ENCODE measurements at places on chromosomes 1 and 21.

GRCh38 chr1:201100169-201100930 is 11.9 kb downstream of the CACNA1S start:
- no peak for DNase-seq

- DNase-seq: no peak
Observed at GRCh38 chr1:205451202-205451601, 4.6 kb downstream of the BLACAT1 start.

DNA sequence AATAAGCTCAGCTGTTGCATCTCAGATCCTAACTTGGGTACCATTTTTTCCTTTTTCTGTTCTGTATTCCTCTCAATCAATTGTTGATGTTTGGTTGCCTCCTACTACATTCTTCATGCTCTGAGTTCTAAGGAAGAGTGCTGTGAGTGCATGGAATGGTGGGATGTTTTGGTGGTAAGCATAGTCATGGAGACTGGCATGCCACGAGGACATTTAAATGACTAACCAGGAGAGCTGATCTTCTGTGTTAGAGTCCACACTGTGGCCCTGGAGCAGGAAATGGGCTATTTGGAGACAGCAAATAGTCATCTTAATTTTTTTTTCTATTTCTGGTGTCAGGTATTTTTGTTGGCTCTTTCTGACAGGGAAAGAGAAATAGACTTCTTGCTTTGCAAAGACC is 69.5 kb upstream of the HSD17B7 start:
- DNase-seq: no peak

DNA sequence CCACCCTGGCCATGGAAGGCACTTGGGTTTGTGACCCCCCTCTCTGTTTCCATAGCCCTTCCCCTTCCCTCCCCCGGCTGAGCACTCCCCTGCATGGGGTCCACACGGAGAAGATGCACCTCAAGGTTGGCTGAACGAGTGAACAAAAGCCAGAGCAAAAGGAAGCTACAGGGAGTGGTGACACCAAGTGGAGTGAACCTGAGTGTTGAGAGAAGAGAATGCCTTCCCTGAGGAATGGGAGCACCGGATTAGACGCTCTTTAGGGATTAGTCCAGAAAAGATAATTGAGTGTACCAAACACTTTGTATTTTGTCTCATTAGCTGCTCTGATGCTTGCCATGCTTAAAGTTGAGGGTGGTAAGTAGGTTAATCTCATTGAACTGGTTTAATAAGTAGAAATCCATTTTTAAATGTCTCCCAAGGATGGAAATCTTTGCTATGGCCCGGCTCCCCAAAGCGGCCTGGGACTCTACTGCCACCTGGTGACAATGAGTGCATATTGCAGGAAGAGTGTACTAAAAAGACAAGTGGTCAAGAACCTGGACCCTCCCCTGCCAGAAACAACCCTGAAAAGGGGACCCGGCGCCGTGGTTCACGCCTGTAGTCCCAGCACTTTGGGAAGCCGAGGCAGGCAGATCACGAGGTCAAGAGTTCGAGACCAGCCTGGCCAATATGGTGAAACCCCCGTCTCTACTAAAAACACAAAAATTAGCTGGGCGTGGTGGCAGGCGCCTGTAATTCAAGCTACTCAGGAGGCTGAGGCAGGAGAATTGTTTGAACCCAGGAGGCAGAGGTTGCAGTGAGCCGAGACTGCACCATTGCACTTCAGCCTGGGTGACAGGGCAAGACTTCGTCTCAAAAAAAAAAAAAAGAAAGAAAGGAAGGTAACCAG is 150.6 kb upstream of the ZC3H12A start:
- DNase-seq: no peak

DNA sequence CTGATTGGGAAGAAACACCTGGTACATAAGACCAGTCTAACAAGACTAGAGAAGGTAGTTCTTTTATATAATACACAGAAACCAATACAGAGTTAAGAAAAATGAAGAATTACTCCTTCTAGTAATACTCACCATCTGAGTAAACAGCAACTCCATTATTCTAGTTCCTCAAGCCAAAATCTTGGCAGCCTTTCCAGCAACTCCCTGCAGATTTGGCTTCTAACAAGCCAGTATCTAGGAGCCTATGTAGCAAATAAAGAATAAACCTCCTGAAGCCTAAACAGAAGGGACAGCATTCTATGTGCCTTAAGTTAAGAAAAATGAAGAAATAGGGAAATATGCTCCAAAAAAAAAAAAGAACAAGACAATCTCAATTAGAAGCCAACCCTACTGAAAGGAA is 24.5 kb downstream of the ERO1B start:
- no peak for DNase-seq

DNA sequence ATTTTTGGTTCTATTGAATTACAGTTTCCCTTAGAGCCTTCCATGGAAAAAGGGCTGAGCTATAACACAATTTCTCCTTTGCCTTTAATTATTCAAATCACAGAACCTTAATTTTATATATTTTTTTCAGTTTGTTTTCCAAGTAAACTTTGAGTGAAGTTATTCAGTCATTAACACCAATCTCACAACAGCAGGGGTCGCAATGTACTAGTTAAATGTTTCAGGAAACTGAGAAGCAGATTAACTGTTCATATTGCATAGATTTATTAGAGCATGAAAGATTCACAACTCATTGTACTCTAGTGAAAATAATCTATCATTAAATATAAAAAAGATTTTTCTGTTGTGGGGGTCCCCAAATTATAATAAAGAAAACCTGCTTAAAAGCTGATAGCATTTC is 64.1 kb downstream of the KIFAP3 start:
- DNase-seq: no peak

GRCh38 chr1:54229281-54229891 is 29.4 kb downstream of the MRPL37 start:
- no peak for DNase-seq

GRCh38 chr1:19785660-19786059 is 14.1 kb downstream of the TMCO4 start:
- DNase-seq: no peak

DNA sequence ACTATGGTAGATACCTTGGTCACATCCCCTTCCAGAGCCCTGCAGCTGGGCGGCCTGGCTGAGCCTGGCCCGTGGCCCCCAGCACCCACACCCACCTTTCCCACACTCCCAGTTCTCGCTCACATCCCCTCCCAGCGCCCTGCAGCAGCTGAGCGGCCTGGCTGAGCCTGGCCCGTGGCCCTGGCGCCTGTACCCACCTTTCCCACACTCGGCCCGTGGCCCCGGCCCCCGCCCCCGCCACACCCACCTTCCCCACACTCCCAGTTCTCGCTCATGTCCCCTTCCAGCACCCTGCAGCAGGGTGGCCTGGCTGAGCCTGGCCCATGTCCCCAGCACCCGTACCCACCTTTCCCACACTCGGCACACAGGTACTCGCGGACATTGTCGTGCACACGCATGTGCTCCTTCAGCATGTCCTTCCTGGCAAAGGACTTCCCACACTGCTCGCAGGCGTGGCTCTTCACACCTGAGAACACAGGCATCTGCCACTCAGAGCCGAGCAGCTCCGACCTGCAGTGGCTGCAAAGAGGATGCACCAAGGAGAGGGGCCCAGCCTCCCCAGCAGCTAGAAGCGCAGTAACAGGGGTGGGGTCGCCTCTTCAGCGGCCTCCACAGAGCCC is 52.5 kb upstream of the RIPK4 start:
- no peak for DNase-seq

DNA sequence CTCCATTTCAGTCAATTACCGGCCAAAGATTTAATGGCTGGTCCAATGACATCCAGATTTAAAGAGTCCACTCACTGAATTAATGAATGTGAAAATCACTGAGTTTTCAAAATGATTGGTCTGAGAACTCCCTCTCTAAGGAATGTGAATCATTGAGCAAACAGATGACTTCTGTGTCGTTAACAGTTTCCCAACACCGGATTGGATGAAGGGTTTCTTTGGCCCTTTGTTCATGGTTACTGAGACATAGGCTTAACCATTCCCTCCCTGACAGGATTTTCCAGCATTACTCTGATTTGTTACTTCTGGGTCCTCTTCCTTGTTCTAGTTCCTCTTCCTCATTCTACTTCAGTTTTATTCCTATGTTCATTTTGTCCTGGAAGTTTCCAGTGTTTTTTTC is 1.5 kb upstream of the CLDN17 start:
- no peak for DNase-seq
